Cortex of kidney (tissue), 1 donor: ENCODE measurements at places on chromosomes 3 and 15.

DNA sequence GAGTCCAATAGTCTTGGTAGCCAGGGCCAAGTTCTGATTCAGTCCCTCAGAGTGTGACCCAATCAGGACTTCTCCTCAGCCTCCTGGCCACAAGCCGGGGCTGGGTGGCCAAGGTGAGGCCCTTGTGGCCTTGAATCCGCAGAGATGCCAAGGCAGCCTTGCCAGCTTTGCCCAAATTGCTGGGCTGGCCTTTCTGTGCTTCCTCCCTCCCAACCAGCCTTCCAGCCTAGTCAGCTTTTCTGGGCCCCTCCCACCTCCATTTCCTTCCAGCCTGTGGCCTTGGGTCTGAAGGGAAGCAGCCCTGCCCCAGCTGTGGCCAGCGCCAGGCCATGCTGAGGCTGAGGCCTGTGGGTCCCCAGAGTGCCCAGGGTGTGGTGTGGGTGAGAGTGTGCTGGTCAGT is 34.3 kb upstream of the ANKDD1A start:
- no peak for DNase-seq

DNA sequence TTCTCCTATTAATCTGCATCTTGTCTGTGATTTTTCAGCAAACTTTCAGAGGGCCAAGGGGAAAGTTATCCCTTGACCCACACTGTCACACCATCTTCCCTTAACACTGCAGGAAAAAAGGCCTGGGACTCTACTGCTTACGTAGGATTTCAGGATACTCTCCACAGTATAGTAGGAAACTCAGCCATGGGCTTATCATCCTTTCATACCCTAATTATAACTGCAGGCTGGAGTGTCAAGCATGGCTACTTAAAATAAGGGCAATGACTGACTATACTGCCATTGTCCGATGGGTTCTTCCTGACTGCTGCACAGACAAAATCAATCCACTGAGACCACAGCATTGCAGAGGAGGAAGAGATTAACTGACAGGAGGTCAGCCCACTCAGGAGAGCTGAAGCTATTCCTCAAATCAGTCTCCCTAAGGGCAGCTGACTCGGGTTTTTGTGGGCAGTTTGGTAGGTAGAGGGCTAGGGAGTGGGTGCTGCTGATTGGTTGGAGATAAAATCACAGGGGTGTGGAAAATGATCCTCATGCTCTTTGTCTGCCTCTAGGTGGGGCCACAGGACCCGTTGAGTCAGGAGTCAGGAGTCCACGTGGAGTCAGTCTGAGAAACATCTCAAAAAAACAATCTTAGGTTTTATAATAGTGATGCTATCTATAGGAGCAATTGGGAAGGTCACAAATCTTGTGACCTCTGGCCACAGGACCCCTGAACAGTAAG is 118.2 kb upstream of the STRIT1 start:
- no peak for DNase-seq

GRCh38 chr3:98613616-98614015 is 20.2 kb upstream of the CPOX start:
- no peak for DNase-seq

DNA sequence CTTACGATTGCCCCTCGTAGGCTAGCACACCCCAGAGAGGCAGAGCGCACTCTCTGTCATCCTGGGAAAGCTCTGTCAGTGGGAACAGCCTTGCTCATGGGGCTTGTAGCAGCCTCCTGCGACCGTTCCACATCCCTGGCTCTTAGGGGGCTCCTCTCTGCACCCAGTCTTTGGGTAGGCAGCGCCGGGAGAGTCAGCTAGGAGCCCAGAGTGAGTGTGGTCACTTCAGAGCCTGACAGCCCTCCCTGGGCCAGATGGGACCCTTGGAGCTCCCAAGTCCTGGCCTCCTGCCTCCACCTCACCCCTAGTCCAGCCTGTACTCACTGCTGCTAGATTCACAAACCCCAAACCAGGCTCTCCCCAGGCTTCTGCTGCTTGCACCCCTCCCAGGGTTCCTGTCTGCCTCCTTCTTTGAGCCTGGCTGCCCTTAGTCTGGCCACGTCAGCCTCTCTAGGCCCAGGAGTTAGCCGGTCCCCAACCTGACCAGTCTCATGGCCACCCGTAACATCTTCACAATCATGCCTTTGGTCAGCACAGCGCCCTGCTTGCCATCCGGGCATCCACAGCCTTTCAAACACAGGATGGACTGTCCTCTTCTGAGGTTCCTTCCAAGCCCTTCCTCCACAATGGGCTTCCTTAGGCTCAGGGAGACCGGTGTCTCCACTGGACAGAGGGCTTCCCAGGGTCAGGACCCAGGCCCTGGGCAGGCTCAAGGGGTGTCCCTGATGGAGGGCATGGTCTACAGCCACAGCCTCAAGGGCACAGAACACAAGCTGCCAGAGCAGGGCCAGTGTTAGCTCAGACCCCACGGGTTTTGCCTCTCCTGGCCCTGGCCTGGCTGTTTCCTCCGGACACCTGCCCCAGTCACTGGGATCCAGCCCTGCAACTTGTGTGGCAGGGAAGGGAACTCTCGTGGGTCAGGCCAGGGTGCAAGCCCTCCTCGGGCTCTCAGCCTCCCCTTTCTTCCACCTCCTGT is 4.6 kb downstream of the ACSBG1 start:
- DNase-seq: no peak

GRCh38 chr3:16475766-16476165 is 37.7 kb downstream of the RFTN1 start:
- no peak for DNase-seq

DNA sequence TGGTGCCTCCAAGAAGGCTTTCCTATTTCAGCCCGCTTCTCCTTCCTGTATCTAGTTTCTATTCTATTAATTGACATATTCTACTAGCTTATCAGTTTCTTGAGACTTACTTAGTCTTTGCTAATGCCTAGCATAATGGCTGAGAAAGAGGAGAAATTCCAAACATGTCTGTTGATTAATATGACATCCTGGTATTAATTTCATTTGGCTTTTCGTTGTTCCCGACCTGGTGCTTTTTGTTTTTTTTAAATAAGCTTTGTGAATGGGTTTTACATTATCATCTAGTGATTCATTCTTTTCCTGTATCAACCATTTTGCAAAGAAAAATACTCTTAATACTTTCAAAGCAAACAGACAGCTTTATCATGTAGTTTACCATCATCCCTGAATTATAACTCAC is 13.1 kb downstream of the WDR53 start:
- DNase-seq: no peak

GRCh38 chr15:55774113-55774970 is 31.4 kb upstream of the PRTG start:
- DNase-seq: no peak

GRCh38 chr3:129360171-129360611 is 68.2 kb downstream of the EFCAB12 start:
- DNase-seq: no peak

- DNase-seq: no peak
These were observed 5.4 kb downstream of the MEX3B start for GRCh38 chr15:82040390-82040789.

DNA sequence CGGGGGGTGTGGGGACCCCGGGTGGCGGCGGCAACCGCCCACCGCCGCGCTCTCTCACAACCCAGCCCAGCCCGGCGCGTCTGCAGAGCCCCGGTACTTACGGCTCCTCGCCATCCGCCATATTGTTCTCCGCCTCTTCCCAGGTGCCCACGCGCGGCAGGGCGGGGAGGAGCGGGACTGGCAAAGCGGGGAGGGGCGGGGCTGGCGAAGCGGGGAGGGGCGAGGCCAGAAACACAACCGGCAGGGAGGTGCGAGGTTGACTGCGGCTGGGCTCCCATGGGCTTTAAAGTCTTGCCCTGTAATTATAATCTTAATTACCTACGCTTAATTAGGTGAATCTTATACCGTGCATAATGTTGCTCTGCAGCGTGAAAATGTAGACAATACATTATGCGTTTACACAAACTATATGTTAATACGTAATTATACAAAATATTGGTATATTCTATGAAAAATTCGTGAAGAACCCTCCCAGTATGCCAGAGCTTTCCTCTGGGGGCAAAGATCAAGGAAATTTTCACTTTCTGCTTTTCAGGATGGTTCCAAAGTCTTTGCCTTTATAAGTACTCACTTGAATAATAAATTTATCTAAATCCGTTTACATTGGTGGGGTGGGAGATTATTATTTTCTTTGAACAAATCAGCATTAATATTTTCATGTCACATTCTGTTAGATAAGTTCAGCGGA is at the start of gene UBA3:
TSS of gene UBA3 (minus strand) at position 133 of the 688 bp plus-strand sequence. CDS start at position 121, 12 bp downstream.
- no peak for DNase-seq

DNA sequence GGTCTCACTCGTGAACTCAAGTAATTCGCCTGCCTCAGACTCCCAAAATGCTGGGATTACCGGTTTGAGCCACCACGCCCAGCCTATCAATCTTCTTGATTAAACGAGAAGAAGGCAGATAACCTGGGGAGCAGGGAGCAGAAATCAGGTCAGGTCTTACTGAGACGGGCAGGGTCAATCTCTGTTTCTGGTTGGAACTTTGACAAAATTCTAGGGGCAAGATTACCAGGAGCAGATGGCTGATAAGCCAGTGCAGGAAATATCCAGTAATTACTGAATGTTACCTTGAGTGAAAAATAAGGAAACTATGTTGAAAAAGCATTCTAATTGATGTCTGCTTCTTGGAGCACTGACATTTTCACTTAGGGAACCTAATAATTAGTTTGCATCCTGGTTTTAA is 24.4 kb upstream of the GOLM2 start:
- no peak for DNase-seq

DNA sequence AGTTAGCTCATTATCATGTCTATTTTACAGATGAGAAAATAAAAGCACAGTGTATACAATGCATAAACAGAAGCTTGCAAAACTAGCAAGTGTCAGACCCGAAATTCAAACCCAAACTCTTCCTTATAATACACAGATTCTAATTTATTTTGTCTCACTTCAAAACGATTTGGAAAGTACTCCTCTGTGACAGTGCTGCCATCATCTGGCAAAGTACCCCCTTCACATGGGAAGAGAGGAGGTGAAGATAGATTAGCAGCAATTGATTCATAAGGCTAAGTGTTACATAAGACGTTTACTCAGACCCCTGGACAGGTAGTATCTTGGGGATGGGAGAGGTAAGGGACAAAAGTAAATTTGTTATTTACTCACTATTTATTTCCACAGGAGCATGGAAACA is 744.0 kb upstream of the SGO1 start:
- DNase-seq: no peak

GRCh38 chr3:35707904-35708303 is 68.6 kb downstream of the ARPP21 start:
- DNase-seq: no peak

DNA sequence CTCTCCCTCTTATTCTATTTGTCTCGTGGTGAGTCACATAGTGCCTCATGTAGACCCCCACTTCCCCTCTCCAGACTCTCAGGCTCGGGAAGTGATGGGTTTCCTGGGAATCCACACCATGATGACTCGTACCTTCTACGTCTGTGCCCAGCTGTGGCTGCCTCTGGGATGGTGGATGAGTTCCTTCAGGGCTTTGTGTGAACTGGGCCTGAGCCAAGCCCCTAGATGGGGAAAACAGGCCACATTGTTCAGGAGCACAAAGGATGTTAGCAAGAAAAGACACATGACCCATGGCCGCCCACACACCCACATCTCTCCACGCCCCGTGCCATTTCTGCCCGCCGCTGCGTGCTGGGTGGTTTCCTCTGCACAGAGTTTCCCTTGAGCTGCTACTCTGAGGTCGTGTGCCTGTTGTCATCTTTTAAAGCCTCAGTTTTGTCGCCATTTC is 10.5 kb downstream of the ISG20 start:
- DNase-seq: no peak

DNA sequence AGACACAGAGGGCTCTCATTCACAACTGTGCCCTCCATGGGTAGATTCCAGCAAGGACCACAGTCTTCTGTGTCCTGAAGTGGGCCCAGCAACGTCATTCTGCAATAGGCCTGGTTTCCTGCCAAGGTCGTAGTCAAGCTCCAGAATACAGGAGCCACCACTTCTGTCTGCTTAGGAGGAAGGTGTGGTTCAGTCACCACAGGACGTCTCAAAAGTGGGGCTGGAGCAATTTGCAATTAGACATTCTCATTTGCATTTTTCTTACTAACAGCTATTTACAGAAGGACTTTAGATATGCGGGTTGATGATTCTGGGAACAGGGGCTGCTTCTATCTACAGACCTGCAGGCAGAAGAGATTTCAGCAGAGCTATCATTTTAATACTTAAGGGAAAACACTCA is 58.7 kb upstream of the MYRIP start:
- no peak for DNase-seq

DNA sequence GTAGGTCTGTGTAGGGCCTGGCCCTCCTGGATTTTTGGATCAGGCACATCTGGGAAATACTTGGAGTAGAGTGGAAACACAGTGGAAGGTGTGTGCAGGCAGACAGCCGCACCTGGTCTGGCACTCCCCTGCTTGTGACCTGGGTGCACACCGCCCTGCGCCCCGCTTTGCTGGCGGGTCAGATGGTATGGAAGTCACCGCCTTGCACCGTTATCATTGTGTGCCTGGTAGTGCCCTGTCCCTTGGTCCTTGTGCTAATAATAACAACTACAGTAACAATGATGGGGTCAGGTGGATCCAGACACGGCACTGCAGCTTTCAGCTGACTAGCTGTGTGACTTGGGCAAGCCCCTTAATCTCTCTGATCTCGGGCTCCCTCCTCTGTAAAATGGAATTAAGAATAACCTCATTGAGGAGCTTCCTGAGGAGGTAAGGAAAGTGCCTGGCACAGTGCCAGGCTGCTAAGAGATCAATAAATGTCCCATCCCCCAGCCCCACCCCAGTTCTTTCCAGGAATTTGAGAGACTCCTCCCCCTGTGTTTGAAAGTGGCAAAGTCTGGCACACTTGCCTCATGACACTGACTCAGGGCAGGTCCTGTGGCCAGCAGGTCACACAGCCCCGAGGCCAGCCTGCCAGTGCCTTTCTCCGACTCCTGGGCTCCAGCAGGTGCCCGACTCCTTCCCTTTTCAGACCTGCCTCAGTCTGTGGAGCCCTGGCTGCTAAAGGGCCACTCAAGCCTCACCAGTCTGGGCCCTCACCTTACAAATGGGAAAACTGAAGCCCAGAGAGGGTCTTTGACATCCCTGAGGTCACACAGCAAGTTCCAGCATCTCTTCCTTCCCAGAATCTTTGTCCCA is 9.8 kb downstream of the ISG20 start:
- no peak for DNase-seq

DNA sequence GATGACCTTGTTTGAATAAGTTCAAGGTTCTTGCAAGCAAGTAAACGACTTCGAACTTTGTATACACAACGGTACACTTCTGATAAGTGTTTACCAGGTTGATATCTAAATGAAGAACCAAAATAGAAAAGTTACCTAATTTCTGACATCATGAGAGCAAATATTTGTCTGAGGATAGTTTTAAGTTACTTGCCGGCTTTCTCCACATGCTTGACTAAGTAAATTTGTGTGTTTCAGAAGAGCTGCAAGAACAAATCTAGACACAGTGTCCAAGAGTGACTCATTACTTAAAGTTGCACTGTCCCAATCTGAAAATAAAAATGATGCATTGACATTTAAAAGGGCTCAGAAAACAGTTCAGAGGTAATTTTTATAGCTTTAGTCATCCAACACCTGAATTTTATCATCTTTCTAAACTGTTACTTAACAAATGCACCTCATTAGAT is 115.1 kb downstream of the HERC1 start:
- no peak for DNase-seq

GRCh38 chr3:123026565-123027291 is 835 bp downstream of the SEMA5B start:
- DNase-seq: no peak

- no peak for DNase-seq
These were observed at the start of gene FETUB for GRCh38 chr3:186639778-186640472. Gene FETUB (plus strand): TSS chr3:186640399. CDS start chr3:186640461, 62 bp downstream.

- no peak for DNase-seq
These were observed 41.6 kb downstream of the GOLGA6L10 start for GRCh38 chr15:82307714-82308081.

GRCh38 chr3:18127174-18127858 is 297.8 kb downstream of the SATB1 start:
- DNase-seq: no peak

GRCh38 chr15:90582553-90582952 is 52.8 kb downstream of the CRTC3 start:
- DNase-seq: no peak
